Stimulated activated CD4-positive, alpha-beta T cell treated with anti-CD3 and anti-CD28 coated beads, Interleukin-4, amount 100 ng/mL, for 24 hours (primary cell): ENCODE measurements at places on chromosomes 16 and 17.

DNA sequence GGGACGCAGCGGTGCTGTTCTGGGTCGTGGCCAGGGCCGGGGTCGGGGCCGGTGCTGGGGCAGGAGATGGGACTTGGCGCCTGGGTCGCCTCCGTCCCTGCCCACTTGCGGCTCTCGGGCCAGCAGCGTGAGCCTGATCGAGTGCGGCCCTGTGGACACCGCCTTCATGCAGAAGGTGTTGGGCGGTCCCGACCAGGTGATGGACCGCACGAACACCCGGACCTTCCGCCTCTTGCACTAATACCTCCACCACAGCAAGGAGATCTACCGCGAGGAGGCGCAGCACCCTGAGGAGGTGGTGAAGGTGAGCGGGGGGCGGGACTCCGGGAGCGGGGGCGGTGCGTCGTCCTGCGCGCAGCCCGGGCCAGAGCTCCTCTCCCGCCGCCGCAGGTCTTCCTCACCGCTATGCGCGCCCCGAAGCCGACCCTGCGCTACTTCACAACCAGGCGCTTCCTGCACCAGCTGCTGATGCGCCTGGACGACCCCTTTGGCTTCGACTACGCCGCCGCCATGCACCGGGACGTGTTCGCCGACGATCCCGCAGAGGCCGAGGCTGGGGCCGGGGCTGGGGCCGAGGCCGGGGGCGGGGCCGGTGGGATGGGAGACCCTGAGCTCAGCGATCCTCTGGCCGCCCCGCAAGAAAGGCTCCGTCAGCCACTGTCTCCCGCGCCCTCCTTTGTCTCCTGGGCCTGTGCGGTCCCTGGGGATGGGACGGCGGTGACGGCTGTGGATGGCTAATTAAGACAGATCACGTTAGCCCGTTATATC, 4.5 kb upstream of the HSD17B1 start:
- peak; percentile 79 for DNase-seq

GRCh38 chr16:76835779-76836300, 355.1 kb upstream of the MON1B start:
- DNase-seq, result no peak

DNA sequence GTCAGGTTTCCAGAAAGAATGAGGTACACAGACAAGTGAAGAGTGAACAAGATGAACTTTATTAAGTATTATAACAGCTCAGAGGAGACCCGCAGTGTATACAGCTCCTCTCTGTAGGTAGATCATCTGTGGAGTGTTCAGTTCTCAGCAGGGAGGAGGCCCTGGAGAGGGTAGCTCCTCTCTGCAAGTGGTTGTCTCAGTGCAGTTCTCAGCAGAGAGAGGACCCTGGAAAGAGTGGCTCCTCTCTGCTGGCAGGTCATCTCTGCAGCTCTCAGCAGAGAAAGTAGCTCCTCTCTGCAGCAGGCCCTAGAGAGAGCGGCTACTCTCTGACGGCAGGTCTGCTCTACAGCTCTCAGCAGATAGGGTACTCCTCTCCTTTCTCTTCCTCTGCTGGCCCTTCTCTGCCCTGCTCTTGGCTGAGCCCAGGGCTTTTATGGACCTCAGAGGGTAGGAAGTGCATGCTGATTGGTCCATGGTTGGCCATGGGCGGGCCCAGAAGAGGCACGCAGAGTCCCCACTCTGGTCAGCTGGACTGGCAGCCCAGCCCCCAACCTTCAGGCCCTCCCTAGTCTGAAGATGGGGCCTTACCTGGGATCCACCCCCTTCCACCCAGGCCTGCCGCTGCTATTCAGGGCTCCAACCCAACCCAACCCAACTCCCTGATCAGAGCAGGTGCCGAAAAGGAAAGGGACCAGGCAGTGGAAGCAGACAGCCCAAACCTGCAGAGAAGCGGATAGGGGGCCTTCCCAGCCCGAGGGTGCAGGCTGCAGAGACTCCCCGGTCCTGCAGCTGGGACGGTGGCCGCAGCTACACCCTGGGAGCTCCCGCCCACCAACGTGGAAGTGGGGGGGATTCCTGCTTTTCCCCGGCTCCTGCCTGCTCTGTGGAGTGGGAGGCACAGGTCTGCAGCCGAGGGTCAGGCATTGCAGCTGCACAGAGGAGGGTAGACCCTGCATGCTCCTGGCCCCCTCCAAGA, 18.5 kb upstream of the DNAJA2 start:
- no peak for DNase-seq

- peak; percentile 9 for DNase-seq
These were observed 574 bp downstream of the MPP3 start for GRCh38 chr17:43832168-43832975.

GRCh38 chr17:61411261-61412142, 11.9 kb downstream of the TBX2 start:
- no peak for DNase-seq

- DNase-seq, result no peak
These were observed 14.3 kb downstream of the PIEZO1 start for GRCh38 chr16:88770461-88771293.

DNA sequence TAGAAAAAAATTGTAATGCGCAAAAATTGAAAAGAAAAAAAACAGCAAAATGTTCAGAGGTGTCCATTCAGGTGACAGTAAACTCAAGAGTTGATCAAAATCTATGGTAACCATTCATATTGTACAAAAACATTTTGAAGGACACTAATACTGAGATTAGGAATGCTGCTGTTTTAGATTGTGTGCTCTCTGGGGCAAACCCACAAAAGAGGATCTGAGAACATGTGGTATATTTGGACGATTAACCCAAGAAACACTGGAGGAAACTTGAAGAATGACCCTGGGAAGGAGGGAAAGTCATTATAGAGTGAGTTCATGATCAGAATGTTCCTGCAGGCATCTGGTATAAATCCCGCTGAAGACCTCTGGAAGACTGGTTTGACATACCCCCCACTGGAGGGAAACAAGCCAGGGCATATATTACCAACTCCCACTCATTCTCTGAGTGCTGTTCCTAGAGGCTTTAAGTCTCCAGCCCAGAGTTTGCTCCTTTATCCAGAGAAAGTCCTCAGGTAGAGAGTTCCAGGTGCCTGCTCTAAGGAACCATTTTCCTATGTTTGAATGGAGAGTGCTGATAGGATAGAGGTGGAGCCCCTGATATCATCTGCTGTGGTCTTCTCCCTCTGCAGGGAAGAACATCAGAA, 1.2 kb downstream of the KRTAP4-2 start:
- no peak for DNase-seq

DNA sequence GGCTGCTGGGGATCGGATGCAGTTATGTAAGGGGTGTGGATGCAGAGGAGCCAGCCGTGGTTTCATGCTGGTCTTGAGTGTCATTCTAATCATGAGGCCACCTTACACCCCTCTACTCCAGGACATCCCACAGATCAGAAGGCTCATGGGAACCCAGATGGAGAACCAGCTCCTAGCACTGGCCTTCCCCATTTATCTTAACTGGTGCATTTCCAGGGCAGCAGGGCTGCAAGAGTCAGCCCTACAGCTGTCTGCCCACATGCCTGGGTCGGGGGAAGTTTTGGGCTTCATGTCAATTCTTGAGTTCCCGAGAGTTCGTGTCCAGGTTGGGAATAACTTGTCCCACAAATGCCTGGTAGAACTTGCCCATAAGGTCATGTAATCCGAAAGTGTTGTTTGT, 29.1 kb downstream of the RPTOR start:
- no peak for DNase-seq

GRCh38 chr17:19534562-19535149, 1.0 kb downstream of the SLC47A1 start:
- no peak for DNase-seq

DNA sequence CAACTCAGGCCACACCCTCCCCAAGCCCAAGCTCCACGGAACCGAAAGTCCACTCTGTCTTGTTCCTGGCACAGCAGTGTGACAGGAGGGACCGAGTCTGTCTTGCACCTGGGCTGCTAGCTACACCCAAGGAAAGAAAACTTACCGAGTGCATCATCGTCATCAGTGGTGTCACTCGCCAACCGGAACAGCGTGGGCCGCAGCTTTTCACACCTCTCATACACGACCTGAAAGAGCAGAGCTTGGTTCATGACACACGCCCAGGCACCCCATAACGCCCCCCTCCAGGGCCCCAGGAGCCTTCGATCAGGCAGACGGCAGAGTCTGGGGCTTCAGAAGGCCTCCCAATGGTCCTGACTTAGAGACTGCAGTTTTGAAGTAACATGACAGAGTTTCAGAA, 27.5 kb downstream of the GGA2 start:
- DNase-seq, result no peak

DNA sequence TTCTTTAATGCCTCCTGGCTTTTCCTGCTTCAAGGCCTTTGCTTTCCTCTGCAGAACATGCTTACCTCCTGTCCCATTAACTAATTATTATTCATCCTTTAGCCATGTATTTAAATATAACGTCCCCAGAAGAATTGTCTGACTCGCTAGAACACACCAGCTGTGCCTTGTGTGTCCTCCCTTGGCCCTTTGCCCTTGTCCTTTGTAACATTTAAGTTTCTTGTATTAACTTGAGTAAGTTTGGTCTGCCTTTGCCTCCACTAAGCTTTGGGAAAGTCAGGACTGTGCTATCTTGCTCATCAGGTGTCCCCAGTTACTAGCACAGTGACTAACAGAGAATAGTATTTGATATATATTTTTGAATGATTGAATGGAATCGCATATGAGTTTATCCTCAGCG, 29.6 kb upstream of the ABCA9 start:
- DNase-seq, result no peak

DNA sequence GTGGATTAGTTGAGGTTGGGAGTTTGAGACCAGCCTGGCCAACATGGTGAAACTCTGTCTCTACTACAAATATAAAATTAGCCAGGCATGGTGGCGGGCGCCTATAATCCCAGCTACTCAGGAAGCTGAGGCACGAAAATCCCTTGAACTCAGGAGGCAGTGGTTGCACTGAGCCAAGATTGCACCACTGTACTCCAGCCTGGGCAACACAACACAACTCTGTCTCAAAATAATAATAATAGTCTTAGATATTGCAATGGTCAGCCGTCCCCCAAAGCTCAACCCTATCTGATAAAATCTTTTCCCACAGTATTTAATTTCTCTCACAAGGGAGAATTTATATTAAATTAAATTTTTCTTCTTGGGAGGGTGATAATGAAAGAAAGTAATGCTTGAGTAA, 169.6 kb downstream of the XYLT1 start:
- no peak for DNase-seq

- no peak for DNase-seq
These were observed 55.4 kb downstream of the TENT4B start for GRCh38 chr16:50208460-50208931.

DNA sequence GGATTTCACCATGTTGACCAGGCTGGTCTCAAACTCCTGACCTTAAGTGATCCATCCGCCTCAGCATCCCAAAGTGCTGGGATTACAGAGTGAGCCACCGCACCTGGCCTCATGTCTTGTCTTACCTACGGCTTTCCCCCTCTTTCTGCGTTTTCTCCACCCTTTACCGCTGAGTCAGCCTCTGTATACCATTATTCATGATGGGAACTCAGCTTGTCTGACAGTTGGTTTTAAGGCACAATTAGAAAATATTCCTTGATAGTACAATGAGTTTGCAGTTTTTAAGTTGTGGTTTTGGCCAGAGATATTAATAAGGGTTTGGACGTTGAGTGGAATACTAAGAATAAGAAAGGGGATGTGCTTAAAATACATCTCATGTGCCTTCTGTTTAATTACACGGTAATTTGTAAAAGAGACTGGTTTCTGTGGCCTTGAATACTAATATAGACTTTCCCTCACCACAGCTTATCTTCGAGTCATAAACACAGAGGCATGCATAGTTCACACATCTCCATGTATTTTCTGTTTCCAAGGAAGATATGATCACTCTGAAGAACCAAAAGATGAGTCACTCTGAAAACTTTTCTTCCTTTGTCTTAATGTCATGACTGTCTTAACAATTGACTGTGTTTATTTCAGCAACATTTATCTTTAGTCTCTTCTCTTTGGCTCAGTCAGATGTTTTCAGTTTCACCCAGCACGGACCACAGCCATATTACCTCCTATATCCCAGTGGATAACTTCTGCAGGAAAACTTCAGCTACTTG, 54.4 kb downstream of the PITPNC1 start:
- DNase-seq, result peak; percentile 36

DNA sequence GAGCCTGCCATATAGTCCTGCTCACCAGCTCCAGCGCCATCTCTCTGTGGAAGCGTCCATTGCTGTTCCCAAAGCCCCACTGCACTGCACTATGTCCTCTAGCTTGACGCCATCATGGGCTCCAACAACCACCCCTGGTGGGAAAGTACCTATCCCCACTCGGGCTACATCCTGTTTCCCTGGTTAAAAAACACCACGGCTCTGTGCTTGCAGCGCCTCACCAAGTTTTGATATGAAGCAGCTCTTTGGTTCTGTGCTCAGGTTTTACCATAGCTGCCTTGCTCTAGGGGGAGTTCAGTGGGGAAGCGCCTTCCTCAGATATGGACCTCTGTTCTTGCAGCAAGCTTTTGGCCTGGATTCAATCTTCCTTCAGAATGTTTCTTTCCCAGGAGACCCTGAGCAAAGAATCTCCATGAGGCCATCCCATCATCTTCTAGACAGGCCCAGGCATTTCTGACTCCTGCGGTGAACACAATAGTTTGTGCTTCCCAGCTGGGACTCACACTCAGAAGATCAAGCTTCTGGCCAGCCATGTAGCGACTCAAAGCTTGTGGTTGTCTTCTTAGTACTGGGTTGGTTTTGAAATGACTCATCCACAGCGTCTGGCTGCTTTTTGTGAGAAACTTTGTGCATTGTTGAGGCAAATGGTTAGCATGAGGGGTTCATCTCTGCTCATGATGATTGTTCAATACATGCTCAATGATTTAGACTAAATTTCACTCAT, 39.5 kb downstream of the DYNLRB2 start:
- DNase-seq, result peak; percentile 76

DNA sequence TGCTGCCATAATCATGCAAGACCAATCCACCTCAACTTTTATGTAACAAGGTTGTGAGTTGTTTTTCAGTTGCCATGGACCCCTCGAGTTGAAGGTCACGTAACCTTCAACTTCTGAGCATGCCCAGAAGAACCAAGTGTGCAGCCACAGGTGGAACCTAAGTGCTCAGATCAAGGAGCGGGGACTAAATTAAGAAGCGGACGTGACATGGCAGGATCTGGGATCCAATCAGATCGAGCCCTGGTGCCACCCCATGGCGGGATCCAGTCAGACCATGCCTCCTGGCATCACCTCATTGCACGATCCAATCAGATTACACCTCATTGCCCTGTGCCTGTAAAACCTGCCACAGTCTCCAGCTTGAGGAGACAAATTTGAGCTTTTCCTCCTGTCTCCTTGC, 204.5 kb upstream of the CDH5 start:
- DNase-seq, result no peak

DNA sequence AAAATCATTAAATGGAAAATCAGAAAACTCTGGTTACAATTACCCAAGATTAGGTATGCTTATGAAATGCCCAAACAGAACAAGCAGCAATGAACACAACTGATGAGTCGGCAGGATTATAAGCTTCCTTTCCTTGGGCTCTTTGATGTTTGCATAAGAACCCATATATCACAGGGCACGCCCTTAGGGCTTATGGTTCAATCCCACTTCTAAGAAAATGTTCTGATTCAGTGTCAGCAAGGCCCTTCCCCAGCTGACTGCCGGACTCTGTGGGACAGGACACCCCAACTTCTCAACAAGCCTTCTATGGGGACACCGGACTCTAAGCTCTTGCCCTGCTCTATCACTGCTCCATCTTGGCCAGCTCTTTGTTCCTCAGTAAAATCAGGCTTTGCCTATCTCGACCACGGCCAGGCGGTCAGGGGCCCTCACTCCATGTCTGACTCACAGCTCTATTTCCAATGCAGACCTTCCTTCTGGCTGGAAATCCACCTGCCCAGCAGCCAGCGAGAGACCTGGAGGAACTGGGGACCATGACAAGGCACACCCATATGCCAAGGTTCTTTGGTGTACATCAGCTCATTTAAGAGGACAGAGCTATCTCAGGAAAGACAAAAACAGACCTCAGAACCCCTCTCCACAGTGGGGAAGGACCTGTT, 26.8 kb downstream of the LITAFD start:
- no peak for DNase-seq
